Dermis microvascular lymphatic vessel endothelial cell (primary cell): ENCODE measurements at places on chromosomes 12 and 14. TPM values are rescaled to one million over a fixed set of nuclear protein-coding genes. Genes with fewer than 3 reads are reported as not detected.

FOXM1 gene
- total RNA-seq = 4.7 and 5.1 TPM in 2 replicates

GDF3 gene
- total RNA-seq = 0.51 and 1.0 TPM in 2 replicates

PAX9 gene
- not detected in 2 replicates for total RNA-seq

RHOJ gene
- total RNA-seq = 65.9 and 163 TPM in 2 replicates

MYRFL gene
- total RNA-seq = not detected in 2 replicates

HPD gene
- total RNA-seq = not detected in 2 replicates

MIP gene
- total RNA-seq = 0.26 and 0.51 TPM in 2 replicates

DNA sequence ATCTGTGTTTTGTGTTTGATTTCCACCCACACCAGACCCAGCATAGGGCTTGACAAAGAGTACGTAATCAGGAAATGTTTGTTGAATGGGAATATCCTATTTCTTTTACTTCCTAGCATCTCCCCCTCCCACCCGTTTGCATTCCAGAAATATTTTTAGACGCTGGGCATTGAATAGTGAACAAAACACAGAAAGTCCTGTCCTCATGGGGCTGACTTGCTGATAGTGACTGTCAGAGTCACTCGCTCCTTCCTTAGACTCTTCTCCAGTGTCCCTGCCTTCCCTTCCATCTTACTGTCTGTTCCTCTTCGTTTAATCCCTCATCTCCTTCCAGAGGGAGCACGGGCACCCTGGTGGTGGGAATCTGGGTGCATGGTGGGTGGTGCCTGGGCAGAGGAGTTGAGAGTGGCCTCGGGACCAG lies 53.6 kb downstream of the SLC25A47 start:
- DNase-seq = peak; percentile 63

DNA sequence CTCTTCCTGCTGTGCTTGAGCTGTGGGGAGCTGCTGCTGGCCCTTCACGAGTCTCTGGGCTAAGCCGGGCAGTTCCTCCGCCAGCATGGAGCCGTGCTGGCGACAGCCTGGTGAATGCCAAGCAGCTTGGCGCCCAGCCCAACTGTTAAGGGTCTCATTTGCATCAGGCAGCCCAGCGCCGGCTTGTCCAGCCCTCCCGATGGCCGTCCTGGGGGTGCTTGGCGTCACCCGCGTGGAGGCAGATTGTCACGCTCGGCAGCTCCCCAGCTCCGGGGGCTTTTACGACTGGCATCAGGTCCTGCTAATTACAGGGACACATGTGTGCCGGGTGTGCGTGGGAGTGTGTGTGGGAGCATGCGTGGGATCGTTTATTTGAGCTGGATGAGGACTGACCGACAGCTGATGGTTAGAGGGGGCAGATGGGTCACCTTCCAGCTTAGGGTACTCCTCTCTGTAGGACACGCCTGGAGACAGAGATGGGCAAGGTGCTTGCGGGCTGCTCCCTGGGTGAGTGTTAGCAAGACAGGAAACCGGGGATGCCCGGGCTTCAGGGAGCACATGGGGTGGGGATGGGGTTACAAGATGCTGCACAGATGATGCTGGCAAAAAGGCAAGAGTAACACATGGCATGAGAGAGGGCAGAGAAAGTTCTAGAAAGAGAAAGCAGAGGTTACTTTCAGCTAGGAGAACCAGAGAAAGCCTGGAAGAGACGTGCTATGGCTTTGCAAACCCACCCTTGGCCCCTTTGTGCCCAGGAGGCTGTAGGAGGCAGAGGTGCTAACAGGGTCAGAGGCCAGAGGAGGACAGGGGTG lies 64.1 kb downstream of the KIF26A start:
- DNase-seq = no peak

- DNase-seq = no peak
Measured at GRCh38 chr12:23098517-23098916, 473.5 kb downstream of the ETNK1 start.

DNA sequence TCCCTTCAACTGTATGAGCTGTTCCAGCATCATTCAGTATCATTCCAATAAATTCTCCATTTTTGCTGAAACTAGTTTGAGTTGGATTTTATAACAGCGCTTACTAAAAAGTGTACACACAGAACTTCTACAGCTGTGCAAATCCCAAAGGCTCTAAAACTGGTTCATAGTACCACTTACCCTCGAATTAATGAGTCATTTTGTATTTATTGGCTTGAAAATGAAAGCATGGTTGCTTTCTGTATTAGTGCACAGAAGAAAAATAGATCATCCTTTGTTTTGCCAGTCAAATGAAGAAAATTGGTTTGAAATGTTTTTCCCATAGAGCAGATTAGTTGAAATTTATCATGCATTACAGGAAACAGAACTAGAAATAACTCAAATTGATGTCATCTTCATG lies 268.3 kb upstream of the CPNE8 start:
- DNase-seq = no peak

- DNase-seq = no peak
Measured at GRCh38 chr12:22325218-22325617, 9.3 kb downstream of the ST8SIA1 start.

DNA sequence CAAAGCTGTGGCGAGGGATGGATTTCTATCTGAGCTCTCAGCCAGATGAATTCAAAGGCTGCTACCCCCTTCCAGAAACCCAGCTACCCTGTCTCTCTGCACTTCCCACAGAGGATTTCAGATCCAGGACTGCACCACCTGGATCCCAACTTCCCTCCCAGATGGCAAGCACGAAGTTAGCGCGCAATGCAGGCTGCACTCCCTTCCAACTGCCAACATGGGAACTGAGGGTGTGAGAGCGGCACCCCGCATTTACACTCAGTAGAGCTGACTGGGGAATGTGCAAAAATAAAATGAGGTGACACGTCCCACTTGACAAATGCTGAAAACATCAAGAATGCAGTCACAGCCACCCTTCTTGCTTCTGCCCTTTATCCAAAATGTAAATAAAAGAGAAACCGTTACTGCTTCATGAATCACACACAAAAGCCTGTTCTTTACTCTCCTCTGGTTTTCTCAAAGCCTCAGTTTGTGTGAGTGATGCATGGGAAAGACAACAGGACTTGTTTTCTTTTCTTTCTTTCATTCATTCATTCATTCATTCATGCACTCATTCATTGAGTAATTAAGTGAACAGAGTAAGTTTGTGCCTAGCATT lies 85.7 kb downstream of the ITPK1 start:
- DNase-seq = no peak

DNA sequence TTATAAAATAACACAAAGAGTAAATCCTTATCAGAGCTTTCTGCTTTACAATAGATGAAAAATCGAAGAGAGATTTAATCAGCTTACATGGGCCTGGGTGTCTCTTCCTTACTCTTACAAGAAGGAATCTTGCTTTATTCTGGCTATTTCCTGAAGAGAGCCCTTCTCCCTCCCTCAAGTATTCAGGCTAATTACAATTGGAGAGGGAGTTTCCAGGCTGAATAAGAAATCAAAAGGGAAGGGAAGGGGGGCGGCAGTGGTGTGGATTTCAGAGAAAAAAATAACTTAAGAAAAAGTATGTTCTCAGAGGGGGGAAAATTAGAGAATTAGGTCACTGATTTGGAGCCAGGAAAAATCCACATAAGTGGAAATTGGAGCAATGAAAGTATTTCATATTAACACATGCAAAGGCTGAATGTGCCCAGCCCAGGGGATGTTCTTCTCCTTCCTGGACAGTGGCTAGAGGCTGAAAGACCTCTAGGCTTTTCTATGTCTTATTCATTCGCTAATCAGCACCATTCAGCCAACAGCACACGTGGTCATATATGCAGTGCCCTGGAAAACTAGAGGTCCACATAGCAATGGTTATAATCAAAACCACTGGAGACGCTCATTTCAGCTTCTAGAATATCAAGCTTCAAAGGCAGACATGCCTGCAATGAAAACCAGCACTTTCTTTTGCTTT lies 158.9 kb upstream of the BTG1 start:
- no peak for DNase-seq

DNA sequence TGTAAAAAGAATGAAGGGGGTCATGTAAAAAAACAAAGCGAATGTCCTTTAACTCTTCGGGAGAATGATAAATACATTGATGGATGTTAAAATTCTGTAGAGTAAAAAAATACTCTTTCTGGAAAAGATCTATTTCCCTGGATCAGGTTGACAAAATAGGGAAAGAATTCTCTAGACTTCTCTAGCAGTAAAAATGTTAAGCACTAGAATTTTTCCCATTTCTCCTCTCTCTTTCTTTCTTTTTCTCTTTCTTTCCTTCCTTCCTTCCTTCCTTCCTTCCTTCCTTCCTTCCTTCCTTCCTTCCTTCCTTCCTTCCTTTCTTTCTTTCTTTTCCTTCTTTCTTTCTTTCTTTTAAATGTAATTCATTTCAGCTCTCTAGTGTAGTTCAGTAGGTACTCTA lies 552.5 kb downstream of the LRFN5 start:
- DNase-seq = no peak
